H9 (cell line): ENCODE measurements at places on chromosomes 2 and 18. TPM values are rescaled to one million over a fixed set of nuclear protein-coding genes. Genes with fewer than 3 reads are reported as not detected.

- H3K27me3 ChIP-seq = no peaks in the 10 kb centered on the region
- no peaks in the 10 kb centered on the region; the same call in 1 of the 2 replicates for H3K4me1 ChIP-seq
- H3K4me3 ChIP-seq = no peak overlapping the region
Measured at GRCh38 chr2:101534149-101534611, 59.3 kb upstream of the RFX8 start.

DNA sequence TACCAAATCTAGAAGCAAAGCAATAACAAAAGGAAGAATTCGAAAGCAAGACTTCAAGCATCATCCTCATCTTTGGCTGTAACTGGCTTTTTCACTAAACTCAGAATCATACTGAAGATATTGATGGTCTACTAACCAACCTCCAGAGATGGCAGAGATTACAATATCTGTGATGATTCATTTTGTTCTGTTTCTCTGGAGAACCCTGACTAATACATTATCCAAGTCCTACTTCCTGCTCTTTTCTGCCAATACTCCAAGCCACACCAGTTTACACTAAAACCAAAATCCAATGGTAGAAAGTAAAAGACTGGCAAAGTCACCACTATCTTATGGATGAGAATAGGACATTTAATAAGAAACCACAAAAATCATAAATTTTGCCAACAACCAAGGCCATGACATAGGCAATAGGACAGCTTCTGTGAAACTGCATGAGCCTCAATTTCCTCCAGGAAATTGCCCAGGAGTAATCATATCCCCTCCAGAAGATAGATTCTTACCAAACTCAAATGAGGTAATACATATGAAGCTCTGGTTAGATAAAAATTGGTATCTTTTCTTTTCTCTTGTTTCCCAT lies 159.8 kb downstream of the METTL4 start:
- H3K36me3 ChIP-seq = no peaks in the 10 kb centered on the region
- no peak overlapping the region for H3K27ac ChIP-seq
- H3K27me3 ChIP-seq = no peaks in the 10 kb centered on the region

- no peaks in the 10 kb centered on the region for H3K36me3 ChIP-seq
- H3K27ac ChIP-seq = no peak overlapping the region
- no peaks in the 10 kb centered on the region for H3K27me3 ChIP-seq
Measured at GRCh38 chr18:68104036-68104435, 587.5 kb upstream of the DSEL start.

GRCh38 chr2:234444893-234445292 lies 52.0 kb downstream of the ARL4C start:
- no peaks in the 10 kb centered on the region; the same call in 1 of the 2 replicates for H3K27me3 ChIP-seq
- no peak for DNase-seq
- peaks cover 3% of the 10 kb centered on the region; the same call in 1 of the 2 replicates for H3K4me1 ChIP-seq
- no peak overlapping the region for H3K4me3 ChIP-seq

- H3K36me3 ChIP-seq = peaks cover 5% of the 10 kb centered on the region; the same call in 2 of the 3 replicates
- H3K27me3 ChIP-seq = no peaks in the 10 kb centered on the region
- H3K4me3 ChIP-seq = no peak overlapping the region
- no peak for DNase-seq
Measured at GRCh38 chr18:73791081-73791480, 356.6 kb downstream of the FBXO15 start.

- no peaks in the 10 kb centered on the region for H3K4me1 ChIP-seq
- no peaks in the 10 kb centered on the region for H3K27me3 ChIP-seq
- no peak overlapping the region for H3K4me3 ChIP-seq
Measured at GRCh38 chr18:46051731-46052461, 20.2 kb downstream of the PSTPIP2 start.

DNA sequence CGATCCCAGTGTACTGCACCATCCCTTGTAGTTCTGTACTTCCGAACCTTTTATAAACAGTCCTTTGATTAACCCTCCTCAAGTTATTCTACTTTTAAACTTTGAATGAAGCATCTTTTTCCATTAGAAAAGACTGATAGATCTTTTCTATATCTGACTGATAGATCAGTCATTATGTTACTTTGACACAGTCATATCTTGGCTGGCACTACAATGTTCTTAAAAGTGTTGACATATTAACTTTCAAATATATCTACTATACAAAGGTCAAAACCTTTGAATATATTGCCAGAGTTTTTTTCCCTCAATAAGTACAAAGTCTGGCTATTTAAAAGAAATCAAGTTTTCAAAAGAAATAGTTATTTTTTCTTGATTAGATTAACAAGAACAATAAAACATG lies 35.4 kb upstream of the NABP1 start:
- no peak for DNase-seq
- H3K27me3 ChIP-seq = no peaks in the 10 kb centered on the region
- H3K4me1 ChIP-seq = peaks cover 6% of the 10 kb centered on the region
- H3K4me3 ChIP-seq = no peak overlapping the region
- H3K36me3 ChIP-seq = no peaks in the 10 kb centered on the region

GPBAR1 gene
- 0.37 and 0.44 TPM in 2 replicates for total RNA-seq

MOGAT1 gene
- not detected in 2 replicates for total RNA-seq

PDE11A gene
- total RNA-seq = 0.13 and 0.37 TPM in 2 replicates
